Jurkat, Clone E6-1 (cell line): ENCODE measurements at places on chromosomes 13 and 19.

- peak; percentile 70 for DNase-seq
These were observed 892 bp downstream of the TRIR start for GRCh38 chr19:12733369-12734214.

- DNase-seq: no peak
These were observed 351.3 kb upstream of the TMTC4 start for GRCh38 chr13:101025925-101026324.

DNA sequence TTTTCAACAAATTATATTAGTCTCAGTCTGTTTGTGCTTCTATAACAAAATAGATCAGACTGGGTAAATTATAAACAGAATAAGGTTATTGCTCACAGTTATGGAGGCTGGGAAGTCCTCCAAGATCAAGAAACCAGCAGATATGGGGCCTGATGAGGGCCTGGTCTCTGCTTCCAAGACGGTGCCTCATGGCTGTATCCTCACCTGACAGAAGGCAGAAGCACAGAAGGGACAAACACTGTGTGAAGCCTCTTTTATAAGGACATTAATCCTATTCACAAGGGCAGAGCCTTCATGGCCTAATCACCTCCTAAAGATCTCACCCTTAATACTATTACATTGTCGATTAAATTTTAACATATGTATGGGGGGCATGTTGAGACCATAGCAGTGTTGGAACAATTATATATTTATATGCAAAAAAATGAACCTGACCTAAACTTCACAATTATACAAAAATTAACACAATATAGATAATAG lies 12.7 kb downstream of the F10 start:
- DNase-seq: no peak

DNA sequence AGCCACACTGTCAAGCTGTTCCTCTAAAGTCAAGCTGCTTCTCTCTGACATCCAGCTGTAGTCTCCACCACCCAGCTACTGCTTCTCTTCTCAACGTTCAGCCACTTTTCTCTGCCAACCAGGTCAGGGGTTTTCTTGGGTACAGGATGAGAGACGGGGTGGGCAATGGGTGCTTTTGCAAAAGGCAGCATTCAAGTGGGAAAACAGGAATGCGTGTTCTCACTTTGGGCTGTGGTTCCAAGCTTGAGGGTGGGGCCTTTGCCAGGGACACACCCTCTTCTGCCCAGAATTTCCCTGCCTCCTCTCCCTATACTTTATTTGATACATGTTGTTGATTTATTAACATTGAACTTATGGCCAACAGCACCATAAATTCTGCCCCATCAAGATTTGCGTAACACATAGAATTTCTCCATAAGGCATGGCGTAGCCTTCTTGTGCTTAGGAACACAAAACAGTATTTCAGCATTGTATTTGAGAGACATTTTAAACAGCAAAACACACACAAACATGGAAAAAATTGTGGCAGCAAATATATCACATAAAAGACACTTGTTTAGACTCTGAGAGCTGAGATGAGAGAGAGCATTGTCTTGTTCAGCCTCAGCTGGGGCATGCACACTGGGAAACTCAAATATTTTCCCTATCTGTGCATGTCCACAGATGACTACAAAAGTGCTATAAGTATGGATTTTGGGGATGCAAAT lies 392.8 kb downstream of the SLITRK6 start:
- no peak for DNase-seq

- DNase-seq: no peak
These were observed 50.5 kb downstream of the SGCG start for GRCh38 chr13:23231241-23231640.

GRCh38 chr19:3863648-3864047 lies 5.2 kb downstream of the ZFR2 start:
- DNase-seq: no peak

DNA sequence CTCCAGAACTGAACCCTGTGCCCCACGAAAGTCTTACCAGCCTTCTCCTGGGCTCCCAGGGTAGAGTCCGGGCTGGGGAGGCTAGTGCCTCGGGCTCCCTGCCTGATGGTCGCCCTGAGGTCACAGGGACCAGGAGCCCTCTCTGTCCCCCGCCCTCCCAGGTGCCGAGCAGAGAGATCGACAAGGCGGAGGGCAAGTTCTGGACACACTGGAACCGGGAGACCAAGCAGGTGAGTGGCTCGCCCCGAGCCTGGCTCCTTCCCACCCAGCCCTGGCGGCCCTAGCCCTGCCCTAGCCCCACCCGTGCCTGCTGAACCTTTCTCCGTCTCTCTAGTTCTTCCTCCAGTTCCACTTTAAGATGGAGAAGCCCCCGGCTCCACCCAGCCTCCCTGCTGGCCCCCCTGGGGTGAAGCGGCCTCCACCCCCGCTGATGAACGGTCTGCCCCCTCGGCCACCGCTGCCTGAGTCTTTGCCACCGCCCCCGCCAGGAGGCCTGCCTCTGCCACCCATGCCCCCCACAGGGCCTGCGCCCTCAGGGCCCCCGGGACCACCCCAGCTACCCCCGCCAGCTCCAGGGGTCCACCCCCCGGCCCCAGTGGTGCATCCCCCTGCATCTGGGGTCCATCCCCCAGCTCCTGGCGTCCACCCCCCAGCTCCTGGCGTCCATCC lies 1.6 kb upstream of the AMH start:
- DNase-seq: no peak

- DNase-seq: peak; percentile 39
These were observed 10.8 kb downstream of the F2RL3 start for GRCh38 chr19:16899566-16900075.

DNA sequence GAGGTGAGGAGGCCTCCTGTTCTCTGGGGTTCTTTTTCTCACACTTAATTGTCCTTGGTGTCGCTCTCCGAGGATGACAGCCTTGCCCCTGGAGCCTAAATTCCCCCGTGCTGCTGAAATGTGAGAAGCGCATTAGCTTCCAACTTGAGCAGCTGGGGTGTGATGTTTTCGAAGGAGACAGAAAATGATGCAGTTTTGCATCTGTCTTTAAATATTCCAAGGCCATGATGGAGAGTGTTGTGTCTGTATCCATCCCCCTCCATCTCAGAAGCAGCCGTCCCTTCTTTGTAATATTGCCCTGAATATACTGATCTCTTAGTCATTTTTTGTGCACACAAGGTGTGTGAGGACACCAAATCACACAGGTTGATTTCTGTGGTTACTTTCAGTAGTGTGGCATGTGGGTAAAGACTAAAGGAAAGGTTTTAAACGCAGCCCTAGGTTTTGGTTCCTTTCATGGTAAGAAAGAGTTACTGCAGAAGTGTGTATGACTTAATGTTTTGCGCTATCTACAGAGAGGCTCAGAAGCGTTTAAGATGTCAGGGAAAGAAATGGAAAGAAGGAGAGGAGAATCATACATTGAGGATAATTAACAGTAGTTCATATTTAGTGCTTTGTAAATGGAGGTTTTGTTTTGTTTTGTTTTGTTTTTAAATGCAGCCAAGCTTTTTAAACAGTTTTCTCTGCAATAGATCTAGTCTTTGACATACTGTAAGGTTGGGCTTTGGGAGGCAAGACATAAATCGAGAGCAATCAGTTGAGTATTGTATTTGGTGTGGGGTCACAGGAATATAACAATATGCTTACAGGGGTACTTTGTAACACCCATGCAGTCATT lies 1.6 kb downstream of the NBEA start:
- DNase-seq: peak; percentile 53

DNA sequence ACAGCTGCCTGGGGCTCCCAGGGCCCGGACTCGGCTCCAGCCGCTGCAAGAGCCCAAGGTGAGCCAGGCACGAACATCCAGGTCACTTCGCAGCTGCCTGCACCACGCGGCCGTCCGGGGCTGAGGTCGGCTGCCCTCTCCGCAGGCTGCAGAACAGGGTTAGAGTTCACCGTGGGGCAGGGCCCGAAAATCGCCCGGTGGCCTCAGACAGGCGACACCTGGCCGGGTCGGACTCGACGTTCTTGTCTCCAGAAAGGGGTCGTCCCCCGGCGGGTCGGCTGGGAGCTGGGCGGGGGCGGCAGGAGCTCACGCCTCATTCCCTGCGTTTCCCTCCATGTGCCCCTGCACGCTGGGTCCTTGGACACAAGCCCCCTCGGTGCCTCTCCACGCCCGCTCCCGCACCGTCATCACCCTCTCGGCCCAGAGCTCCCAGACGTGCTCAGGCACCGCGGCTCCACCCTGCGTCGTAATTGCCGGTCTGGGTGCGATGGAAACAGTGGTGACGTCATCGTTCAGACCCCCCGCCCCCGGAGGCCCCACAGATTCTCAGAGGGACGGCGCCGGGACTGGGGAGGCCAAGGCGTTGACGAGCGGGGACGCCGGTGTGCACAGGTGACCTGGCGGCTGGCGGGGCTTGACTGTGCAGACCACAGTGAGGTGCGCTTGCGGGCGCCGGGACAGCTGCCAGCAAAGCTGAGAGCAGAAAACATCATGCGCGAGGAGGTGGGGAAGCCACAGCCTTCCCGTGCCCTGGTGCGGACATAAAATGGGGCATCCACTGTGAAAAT lies 4.0 kb upstream of the GRIN3B start:
- no peak for DNase-seq

- no peak for DNase-seq
These were observed 11.0 kb downstream of the ZNF552 start for GRCh38 chr19:57803594-57804325.

DNA sequence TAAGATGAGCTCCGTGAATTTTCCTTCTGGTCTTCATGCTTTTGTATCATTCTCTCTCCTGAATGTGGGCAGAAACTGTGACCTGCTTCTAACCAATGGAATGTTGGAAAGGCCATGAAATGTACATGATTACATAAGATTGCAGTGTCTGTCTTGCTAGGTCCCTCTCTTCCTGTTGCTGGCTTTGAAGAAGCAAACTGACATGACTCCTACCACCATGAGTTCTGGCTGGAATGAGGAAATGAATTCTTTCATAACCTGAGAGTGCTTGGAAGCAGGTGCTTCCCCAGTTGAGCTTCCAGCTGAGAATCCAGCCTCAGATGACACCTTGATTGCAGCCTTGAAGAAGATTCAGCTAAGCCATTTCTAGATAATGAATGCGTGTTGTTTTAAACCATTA lies 275.0 kb upstream of the MIR17HG start:
- no peak for DNase-seq

GRCh38 chr19:32458500-32459123 lies 53.0 kb downstream of the DPY19L3 start:
- no peak for DNase-seq

DNA sequence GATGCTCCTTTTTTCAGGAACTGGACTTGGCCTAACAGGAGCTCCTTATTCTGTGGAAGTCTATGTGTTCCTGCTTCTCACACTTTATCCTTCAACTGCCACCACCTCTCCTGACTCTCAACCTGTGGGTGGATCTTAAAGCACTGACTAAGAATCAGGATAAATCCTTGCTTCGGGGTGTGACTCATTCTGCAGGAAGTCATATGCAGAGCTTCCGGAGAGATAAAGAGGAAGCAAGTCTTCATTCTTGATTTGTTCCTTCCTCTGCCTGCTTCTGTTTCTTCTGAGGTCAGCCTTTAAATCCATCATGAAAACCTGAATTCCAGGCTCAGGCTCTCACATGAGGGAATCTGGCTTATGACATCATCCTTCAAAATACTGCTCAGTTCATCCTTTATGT lies 137.1 kb upstream of the ATXN8OS start:
- no peak for DNase-seq

DNA sequence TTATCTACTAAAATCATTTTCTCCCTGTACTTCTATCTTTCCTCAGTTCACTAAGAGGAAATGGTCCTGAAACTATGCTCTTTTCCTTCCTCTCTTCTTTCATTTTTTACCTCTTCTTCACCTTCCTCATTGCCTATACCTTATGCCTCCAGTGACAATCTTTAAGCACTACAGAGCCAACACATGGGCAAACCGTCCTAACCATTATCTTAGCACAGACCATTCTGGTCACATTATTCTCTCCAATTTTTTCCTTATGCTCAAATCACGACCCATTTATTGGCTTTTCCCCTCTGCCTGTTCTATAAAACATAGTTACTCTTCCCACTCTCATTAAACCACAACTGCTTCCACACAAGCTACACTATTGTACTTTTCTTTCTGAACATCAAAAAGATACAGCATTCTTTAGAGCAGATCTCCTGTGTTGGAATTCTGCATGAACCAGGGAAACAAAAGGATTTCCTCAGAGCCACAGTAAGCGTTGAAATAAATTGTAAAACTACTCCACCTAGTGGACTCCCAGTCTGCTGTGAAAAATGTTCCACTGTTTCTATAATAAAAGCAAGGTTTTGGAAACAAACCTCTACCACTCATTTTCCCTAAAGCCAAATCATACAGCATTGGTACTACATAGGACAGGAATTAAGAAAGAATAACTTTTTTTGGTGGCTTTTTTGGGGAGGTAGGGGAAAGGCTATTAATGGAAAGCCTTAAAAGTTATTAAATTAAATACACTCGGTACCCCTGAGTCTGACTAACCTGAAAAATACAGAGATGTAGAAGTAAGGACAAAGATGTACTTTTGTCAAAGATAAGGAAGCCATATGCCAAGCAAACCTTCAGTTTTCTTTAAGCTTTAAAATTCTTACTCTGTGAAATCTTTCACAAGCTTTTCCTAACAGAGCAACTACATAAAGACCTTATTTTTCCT lies 19.5 kb downstream of the NUFIP1 start:
- no peak for DNase-seq

- DNase-seq: no peak
These were observed 15.0 kb downstream of the FZR1 start for GRCh38 chr19:3521104-3521445.

GRCh38 chr13:58376775-58377174 lies 745.2 kb downstream of the PCDH17 start:
- DNase-seq: no peak

GRCh38 chr13:113917594-113918371 lies 53.9 kb upstream of the GAS6 start:
- no peak for DNase-seq

DNA sequence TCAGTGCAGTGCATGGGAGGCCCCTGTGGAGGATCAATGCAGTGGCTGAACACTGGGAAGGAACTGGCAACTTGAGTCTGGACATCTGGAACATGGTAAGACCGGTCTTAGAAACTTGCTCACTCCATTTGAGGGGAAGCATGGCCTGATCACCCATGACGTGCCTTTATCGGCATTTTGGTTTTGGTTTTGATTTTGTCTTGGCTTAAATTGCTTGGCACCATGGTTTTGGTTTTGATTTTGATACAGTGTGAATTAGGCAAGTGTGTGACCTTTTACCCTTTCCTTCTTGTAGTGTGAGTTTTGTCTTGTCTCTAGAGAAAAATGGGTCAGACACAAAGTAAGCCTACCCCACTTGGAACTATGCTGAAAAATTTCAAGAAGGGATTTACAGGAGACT lies 77.3 kb downstream of the ZNF486 start:
- no peak for DNase-seq

- DNase-seq: no peak
These were observed 9.9 kb upstream of the FPR3 start for GRCh38 chr19:51784922-51785690.

DNA sequence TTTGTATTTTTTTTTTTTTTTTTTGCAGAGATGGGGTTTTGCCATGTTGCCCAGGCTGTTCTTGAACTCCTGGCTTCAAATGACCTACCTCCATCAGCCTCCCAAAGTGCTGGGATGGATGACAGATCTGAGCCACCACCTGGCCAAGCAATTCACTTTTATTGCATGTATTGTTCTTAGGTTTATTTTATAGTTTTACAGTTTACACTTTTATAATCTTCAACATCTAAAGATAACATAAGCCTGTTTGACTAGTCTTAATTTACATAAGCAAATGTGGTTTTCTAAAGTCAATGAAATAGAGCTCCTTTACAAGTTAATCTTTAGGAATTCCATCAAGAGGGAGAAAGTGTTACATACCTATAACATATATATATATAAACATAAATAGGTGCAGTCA lies 9.5 kb upstream of the MPV17L2 start:
- no peak for DNase-seq
